Activated T-cell treated with anti-CD3 and anti-CD28 coated beads for 24 hours (primary cell): ENCODE measurements at places on chromosomes 6 and 20.
A peak's percentile ranks its signal among the peaks of the same experiment; 100 is the strongest.

DNA sequence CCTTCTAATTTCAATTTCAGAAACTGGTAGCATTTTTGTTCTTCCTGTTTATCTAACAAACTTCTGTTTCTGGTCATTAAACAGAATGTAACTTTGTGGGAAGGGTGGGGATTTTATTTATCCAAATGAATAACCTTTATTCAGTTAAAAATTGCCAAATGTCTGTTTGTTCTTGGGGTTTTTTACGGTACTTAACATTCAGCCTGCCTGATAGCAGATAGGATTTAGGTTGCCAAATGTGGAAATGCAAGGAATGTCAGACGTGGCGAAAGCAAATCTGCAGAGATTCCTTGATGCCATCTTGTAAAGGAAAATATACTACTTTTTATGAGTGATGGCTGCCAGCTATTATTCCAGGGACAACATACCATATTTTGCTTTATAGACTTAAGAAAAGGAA is 95.7 kb downstream of the LYRM2 start:
- DNase-seq: no peak

- DNase-seq: no peak
Measured at GRCh38 chr6:155040901-155041650, 46.0 kb downstream of the TIAM2 start.

- no peak for DNase-seq
Measured at GRCh38 chr20:41476013-41476441, 109.4 kb upstream of the EMILIN3 start.

DNA sequence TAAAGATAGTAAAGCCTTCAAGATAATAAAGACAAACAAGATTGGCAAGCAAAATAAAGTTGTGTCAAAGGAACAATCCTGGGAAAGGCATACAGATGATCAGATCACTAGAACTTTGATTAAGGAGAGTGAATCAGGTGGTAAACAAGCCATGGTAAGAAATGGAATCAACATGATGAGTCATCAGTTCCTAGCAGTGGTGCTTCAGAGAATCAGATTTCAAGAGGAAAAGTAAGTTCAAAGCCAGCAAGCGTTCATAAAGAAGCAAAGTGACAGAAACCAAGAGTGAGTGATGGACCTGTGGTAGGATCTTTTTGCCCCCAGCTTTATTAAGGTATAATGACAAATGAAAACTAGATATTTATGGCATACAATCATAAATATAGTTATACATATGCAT is 340.4 kb downstream of the TPBG start:
- DNase-seq: no peak

DNA sequence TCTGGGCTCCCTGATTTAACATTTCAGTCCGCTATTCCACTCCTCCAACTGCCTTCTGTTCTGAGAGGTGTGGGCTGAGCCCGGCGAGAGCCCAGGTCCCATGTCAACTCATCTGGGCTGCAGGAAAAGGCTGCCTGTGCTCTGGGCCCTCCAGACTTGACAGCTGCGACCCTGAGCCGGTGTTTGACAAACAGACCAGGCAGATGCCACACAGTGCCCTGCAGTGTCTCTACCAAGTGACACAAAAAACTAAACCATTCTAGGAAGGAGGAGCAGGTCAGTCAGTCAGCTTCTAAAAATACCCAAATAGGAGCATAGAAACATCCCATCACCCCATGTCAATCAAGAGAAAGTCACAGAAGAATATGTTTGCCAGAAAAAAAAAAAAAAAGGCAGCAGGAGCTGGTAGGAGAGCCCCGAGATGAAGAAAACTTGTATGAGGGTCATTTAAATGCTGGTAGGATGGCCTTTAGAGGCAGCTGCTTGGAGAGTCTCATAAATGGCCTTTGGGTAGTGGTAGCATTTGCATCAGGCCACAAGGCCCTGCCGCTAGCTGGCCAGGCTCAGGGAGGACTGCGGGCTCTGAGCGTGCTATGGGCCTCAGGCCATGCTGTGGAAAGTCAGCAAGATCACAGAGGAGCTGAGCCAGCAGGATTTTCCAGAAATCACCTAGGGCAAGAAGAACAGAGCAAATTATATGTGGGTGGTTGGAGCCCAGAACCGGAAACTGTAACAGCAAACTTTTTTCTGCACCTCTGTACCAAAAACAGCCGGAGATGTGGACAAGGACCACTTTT is 36.6 kb upstream of the GFOD1 start:
- no peak for DNase-seq

GRCh38 chr20:47356526-47357295 is at the start of gene ZMYND8:
TSS of gene ZMYND8 (minus strand) at chr20:47356699. CDS start at chr20:47356670, 29 bp downstream.
- peak; percentile 97 for DNase-seq

DNA sequence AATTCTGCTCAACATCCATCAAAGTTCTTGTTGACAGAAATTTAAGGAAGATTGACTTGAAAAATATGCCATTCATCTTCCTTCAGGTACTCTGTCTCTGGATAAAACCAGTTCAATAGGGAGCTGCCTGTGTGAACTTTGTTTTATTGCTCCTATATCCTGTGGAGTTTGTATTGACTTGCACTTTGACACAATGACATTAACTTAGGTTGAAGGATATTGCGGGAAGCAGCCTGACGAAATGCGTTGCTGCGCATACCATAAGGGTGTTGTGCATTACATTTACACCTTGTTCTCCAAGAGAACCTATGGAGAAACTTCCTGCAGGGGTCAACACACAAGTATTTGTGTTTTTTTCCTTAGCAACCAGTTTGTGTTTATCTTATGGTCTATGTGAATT is 185.4 kb upstream of the GRIK2 start:
- no peak for DNase-seq

- no peak for DNase-seq
Measured at GRCh38 chr6:117298941-117299340, 33.6 kb downstream of the VGLL2 start.

DNA sequence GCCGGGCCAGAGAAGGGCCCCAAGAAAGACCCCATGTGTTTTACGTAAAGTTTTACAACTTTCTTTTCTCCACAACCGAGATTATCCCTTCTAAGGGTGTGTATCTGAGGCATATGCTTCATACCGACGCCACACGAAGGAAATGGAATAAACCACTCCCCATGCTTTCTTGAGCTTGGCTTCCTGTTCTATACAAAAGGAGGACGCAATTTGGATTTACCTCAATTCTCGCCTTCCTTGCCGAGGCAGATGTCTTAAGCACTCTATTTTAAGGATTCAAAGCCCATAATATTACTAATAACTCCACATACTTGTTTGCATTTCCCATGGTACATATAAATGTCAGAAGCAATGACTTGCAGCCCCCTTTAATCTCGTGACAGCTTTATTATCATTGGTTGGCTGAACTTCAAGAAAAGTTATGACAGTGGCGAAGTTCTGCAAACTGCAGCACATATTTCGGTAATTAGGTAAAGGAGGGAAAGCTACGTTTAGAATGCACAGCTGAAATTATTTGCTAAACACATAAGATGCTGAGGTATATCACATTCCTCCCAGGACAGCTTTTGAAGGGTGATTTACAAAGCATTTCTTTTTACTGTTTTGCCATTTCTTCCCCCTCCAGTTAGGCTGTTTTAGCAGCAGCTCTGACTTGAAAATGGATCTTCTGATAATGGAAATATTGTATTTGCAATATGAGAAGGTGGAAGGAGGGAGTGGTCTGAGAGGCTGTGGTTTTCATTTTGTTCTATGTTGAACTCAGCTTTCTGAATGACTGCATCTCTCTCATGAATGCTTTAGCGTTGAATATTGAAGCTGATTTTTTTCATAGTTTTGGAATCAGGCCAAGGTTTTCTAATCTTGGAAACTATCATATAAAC is 330.5 kb downstream of the EPHA7 start:
- no peak for DNase-seq

DNA sequence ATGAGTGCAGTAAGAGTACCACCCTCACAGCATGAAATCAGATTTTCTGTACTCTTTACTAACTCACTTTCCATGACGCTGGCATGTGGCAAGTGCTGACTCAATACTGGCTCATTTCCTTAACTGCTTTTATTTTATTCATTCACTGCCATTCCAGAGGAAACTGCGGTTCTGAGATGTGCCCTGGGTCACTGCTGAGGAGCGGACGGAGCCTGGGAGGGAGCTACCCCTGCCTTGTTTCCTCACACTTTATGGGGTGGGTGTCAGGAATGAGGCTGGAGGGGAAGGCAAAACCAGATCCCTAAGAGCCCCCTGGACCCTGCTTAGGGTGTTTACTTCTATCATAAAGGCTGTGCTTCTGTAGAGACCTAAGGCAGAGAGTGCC is 14.4 kb downstream of the NT5E start:
- DNase-seq: peak; percentile 34

GRCh38 chr6:116536216-116536621 is 9.3 kb downstream of the TRAPPC3L start:
- DNase-seq: no peak

GRCh38 chr20:38286586-38287531 is 17.1 kb upstream of the BPI start:
- no peak for DNase-seq

GRCh38 chr20:50052550-50053361 is 60.2 kb downstream of the UBE2V1 start:
- DNase-seq: no peak

- DNase-seq: no peak
Measured at GRCh38 chr20:42678895-42679294, 510.8 kb downstream of the PTPRT start.

DNA sequence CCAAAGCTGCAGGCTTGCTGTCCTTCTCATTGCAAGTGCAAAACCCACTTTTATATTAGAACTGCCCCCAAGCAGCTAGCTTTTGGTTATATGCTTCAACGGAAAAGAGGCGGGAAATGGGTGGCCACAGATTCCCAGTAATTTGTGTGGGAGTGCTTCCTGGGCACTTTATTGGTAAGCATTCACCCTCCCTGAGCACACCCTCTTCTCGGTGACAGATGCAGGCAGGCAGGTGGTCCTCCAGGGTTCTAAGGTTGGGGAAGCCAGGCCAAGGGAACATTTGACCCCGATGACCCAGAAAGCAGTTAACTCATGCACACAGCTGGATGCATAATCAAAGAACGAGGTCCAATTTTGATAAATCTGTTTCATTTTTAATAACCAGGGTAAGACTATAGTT is 29.1 kb downstream of the PRDM1 start:
- DNase-seq: no peak

GRCh38 chr6:28683945-28684538 is 158.4 kb downstream of the GPX5 start:
- no peak for DNase-seq

DNA sequence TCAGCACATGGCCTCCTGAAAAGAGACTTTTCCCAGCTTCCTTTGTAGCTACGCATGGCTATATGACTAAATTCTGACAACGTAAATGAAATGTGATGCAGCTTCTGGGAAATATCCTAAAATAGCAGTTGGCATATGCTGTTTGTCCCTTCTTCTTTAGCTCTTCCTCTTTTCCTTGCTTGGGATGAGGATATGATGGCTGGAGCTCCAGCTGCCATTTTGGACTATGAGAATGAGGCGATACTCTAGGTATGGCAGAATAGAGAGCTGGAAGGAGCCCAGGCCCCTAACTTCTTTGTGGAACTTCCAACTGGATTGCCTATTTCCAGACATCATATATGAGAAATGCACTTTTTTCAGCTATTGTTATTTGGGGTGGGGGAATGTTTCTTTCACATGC is 5.3 kb upstream of the ZFP64 start:
- DNase-seq: no peak

GRCh38 chr6:10880366-10880765 is 1.5 kb downstream of the GCM2 start:
- DNase-seq: no peak

DNA sequence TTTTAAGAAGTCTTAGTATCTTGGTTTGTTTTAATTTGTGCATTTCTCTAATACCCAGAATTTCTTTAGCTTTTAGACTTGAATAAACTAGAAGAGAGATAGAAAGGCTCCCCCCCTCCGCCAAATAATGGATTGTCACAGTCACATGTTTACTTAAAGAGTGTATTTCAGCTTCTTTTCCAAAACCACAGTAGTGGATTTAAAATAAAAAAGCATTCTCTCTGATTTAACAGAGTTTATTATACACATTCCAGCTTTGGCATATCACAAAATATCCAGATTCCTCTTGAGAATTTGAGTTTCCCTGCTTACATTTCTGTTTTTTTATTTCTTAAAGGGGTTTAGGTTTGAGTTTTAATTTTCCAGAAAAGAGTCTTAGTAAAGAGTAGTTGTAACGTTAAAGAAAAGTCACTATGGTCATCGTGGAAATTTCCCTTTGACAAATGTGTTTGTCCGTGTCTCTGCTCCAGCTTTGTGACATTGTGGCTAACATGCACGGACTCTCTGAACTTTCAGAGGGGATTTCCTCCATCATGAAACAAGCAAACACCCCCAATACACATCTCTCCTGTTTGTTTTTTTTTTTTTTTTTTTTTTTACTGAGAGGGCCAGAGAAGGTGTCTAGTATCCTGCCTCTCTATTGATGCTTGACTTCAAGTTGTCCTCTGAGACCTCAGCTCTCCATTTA is 113.5 kb upstream of the SUPT3H start:
- no peak for DNase-seq

DNA sequence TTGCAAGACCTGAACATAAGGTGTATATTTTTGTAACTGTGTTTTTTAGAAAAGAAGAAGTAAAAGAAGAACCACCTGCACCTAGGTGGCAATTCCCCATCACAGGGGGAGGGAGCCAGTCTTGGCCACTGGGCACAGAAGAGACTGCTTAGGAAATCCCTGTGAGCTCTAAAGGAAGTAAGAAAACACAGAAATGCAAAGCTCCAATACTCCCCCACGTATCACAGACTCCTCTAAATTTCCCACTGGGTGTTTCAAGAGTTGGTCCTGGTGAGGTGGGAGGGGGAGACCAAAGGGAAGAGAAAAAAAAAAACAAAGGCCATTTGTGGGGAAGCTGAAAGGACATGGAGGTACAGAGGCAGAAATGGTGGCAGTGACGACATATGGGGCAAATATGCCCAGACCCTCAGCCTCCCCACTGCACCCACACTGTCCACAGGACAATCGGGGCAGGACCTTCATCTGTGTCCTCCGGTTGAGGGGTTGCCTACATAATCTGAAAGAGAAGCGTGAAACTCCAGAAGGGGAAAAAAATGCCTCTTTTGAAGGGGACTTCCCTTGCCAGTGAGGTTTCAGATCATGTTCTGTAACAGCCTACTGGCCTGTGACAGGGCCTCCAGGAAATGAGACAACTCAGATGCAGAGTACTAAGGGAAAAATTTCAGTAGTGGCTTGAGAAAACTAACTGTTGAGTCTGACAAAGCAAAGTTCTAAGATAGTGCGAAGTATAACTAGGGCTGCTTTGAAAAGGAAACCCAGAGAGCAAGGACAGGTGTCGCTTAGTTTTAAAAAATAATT is 226.2 kb upstream of the MARCKS start:
- DNase-seq: peak; percentile 3

DNA sequence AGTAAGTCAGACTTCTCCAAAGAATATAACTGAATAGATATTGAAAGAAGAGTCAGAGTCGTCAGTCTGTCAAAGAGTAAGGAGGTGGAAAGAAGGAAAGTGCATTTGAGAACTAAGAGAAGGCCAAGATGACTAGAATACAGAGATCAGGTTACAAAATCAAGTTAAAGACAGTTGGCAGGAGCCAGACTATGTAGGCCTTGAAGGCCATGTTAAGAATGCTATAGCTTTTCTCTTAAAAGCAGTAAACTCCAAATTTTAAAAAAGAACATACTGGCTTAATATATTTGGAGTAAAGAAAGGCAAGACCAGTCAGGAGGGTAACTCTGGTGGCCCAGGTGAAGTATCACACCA is 68.8 kb downstream of the IBTK start:
- DNase-seq: no peak
